ENCODE measurements at places on chromosomes 16 and 17.

DNA sequence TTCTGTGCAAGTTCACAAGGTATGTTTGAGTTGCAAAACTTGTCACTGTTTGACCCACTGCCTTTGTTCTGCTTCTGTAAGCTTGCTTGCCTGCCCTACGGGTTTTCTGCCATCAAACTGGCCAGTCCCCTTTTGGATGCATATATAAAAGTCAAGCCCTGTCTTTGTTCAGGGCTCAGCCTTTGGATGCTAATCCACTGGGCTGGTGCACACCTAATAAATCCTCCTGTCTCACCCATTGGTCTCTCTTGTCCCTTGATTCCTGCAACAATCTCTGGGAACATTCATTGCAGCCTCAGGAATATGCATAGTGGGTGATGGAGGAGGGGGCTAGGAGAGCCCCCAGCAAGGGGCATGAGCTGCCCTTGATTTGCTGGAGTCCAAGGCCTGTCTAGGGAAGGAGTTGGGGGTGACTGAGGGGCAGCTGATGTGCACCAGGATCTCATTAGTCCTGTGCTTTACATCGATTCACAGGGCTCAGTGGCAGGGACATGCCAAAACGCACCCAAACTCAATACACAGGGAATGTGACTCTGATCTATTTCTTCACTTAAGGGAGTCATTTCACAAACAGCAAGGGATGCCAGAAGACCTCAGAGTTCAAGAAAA is 225.4 kb upstream of the NLRP1 start:
- DNase-seq = no peak

DNA sequence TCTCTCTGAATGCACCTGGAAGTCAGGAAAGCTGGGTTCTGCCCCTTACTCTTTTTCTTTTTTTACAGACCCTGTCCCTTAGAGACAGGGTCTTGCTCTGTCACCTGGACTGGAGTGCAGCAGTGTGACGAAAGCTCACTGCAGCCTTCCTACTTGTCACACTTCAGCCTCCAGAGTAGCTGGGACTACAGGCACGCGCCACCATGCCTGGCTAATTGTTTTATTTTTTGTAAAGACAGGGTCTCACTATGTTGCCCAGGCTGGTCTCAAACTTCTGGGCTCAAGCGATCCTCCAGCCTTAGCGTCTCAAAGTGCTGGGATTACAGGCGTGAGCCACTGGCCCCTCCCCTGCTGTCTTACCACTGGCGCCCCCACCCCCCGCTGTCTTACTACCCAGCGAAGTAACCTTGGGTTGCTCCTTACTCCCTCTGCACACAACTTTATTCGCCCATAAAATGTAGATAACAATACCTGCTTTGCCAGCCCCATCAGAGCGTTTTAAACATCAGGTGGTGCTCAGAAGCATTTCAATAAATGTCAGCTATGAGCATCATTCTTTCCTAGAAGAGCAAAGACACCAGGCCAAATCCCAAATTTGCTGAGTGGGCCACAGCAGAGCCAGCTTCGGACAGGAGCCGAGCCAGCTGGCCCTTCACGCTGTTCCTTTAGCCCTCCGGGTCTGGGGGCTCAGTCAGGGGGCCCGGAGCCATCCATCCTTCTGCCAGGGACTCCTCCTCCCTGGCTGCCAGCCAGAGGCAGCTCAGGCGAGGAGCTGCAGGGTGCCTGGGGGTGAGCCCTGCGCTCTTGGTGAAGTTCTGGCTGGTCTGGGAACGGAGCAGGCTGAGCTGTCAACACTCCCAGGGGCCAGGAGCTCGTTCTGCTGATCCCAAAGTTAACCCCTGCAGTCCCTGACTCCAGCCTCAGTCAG is 24.4 kb downstream of the SRL start:
- DNase-seq = no peak

DNA sequence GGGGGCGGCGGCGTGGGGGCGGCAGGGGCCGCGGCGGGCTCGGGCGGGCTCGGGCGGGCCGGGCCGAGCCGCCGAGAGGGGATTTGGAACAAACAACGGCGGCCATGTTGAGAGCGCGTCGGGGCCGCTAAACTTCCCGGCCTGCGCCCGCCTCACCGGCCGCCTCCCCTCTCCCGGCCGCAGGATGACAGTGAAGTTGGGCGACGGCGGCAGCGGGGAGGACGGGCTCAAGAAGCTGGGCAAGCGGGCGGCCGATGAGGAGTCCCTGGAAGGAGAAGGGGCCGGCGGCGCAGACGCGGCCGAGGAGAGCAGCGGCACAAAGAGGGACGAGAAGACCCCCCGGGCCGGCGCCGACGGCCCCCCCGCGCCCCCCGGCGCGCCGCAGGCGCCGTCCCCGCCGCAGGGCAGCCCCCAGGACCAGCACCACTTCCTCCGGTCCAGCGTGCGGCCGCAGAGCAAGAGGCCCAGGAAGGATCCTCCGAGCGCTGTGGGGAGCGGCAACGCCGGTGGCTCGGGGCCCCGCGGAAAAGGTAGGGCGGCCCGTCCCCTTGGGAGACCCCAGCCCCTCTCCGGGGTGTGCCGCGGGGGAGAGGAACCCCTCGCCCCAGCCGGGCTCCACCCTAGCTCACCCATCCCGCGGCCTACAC is 2.4 kb downstream of the CRAMP1 start:
- DNase-seq = no peak

DNA sequence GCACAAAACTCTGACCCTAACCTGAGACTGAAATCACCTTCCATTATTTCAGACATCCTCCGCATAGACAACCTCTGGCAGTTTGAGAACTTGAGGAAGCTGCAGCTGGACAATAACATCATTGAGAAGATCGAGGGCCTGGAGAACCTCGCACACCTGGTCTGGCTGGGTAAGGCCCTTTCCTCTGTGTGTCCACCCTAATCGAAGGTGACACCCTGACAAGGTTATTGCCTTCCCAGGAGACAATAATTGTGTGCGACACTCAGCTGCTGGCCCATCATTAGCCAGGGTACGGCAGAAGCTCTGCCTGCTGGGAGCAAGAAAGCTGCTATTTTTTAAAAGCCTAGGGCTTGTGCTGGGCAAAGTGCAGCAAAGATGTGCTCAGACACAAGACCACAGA is 11.1 kb downstream of the DRC3 start:
- DNase-seq = no peak

DNA sequence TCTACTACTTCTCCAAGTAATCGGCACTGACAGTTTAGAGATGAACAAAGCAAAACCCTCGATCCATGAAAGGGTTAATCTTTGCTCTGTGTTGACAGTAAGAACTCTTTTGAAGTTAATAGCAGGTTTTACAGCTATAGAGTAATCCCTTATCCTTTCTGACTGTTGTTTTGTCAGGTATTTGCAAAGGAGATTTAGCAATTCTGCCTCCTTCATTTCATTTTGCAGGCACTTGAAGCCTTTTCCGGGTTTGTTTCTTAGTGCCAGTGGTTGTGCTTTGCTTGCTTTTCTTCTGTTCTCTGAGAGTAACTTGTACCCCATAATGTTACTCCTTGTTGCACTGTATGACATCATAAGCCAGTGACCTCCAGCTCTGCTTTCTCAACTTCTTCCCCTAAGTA is 64.5 kb downstream of the TANGO6 start:
- no peak for DNase-seq

DNA sequence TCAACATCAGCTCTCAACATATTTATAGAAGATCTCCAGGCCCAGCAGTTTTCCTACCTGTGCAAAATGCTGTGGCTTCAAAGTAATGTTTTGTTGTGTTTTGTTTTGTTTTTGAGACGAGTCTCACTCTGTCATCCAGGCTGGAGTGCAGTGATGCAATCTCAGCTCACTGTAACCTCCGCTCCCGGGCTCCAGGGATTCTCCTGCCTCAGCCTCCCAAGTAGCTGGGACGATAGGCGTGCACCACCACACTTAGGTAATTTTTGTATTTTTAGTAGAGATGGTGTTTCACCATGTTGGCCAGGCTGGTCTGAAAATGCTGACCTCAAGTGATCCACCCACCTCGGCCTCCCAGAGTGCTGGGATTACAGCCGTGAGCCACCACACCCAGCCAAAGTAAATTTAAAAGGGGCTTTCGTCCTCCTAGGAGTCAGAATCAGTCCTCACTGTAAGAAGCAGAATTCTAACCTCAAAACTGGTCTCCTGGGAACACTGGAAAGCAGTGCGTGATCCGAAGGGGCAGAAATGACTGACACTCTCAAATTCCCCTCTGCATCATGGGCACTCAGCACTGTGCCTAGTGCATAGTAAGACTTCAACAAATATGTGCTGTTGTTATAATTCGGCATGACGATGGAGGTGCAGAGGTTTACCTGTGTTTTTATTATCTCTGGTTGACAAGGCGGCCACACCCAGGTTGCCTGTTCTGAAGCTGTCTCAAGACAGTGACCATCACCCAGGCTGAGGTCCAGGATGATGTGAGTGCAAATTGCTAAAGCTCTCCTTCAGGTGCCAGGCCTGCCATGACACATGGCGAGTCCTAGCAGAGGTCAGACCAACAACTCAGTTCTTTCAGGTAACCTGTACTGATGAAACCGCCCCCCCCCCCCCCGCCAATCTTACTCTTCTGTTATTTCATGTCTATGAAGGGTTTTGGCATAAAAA is 59.8 kb downstream of the ADCY9 start:
- no peak for DNase-seq

Measured in amygdala (tissue), 56 donors.